ENCODE measurements at places on chromosomes 1 and 21. TPM values are rescaled to one million over a fixed set of nuclear protein-coding genes. Genes with fewer than 3 reads are reported as not detected.

LRRC38 gene
- 0.63 TPM for total RNA-seq

DNA sequence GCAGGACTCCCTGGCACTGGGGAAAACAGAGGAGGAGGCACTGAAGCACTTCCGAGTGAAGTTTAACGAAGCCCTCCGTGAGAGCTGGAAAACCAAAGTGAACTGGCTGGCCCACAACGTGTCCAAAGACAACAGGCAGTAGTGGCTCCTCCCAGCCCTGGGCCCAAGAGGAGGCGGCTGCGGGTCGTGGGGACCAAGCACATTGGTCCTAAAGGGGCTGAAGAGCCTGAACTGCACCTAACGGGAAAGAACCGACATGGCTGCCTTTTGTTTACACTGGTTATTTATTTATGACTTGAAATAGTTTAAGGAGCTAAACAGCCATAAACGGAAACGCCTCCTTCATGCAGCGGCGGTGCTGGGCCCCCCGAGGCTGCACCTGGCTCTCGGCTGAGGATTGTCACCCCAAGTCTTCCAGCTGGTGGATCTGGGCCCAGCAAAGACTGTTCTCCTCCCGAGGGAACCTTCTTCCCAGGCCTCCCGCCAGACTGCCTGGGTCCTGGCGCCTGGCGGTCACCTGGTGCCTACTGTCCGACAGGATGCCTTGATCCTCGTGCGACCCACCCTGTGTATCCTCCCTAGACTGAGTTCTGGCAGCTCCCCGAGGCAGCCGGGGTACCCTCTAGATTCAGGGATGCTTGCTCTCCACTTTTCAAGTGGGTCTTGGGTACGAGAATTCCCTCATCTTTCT is 75.5 kb downstream of the PIK3CD start:
- no peaks in the 10 kb centered on the region for H3K27me3 ChIP-seq
- H3K36me3 ChIP-seq, result peaks cover 34% of the 10 kb centered on the region
- H3K27ac ChIP-seq, result no peak overlapping the region
- DNase-seq, result no peak

CHRM3 gene
- 5.0 TPM for total RNA-seq

DNA sequence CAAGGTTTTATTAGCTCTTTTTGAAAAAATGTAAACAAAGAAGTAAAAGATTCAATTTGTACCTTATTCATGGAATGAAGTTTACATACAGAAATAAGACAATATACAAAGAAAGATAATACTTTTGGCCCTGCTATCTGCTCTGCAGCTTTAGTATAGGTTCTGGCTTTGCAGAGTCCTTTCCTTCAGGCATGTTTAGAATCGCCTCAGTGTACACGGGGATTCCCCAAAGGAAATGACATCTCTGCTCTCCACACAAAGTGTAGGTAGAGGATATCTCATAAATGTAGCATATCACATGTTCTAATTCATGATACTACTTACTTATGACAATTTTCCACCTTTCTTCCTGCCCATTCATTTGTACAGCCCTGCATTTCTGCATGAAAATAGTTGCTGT is 222.6 kb upstream of the DPYD start:
- H3K36me3 ChIP-seq, result no peaks in the 10 kb centered on the region
- DNase-seq, result no peak
- H3K4me1 ChIP-seq, result no peaks in the 10 kb centered on the region
- no peaks in the 10 kb centered on the region for H3K27me3 ChIP-seq

DNA sequence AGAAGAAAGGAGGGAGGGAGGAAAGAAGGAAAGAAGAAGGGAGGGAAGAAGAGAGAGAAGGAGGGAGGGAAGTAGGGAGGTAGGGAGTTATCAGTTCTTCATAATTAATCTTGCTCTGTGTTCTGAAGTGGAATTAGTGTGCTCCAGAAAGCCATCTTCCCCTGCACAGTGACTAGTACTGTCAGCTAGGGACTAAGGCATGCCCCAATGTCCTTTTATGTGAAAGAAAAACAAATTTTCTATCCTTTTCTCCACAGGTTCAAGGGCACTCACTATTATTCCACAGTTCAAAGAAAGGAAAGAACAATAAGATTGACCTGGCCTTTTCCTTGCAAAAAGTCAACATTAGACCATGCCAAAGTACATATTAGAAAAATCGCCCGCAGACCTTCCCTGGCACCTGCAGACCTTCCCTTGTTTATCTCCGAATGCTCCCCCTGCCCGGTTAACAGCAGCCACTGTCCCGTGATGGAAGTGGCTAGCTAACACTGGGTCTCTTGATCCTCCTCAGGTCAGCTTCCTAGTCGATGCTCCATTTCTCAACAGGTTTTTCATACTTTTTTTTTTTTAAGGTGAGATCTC is 107.2 kb upstream of the EDEM3 start:
- DNase-seq, result no peak
- H3K27ac ChIP-seq, result no peak overlapping the region
- H3K4me1 ChIP-seq, result no peaks in the 10 kb centered on the region
- no peak overlapping the region for H3K4me3 ChIP-seq

DNA sequence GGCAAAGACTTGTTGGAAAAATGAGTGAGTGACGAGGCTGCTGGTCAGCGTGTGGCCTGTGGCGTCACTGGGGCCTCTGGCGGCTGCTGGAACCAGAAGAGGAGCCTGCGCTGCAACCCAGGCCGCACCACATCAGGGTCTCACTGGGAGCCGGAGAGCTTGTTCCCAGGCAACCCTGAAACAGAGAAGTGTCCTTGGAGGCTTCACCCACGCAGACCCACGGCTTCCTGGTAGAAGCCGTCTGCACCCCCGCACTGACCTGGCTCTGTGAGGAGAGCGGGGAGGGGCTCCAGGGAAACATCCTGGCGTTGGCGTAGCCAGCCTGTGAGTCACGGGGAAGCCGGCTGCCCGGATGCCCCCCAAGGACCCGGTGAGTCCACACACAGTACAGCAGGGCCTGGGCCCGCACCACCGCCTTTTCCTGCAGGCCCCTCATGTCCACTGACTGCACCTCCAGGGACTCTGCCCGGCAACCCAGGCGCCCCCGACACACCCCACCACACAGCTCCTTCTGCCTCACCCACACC is 57.4 kb downstream of the COL6A1 start:
- H3K4me1 ChIP-seq, result no peaks in the 10 kb centered on the region
- no peaks in the 10 kb centered on the region for H3K27me3 ChIP-seq
- H3K36me3 ChIP-seq, result no peaks in the 10 kb centered on the region
- no peak overlapping the region for H3K27ac ChIP-seq
- H3K4me3 ChIP-seq, result no peak overlapping the region

SFN gene
- 4.0 TPM for total RNA-seq
